GOT3 (cell line): ENCODE measurements at places on chromosomes 16 and 17.
A peak's percentile ranks its signal among the peaks of the same experiment; 100 is the strongest.

DNA sequence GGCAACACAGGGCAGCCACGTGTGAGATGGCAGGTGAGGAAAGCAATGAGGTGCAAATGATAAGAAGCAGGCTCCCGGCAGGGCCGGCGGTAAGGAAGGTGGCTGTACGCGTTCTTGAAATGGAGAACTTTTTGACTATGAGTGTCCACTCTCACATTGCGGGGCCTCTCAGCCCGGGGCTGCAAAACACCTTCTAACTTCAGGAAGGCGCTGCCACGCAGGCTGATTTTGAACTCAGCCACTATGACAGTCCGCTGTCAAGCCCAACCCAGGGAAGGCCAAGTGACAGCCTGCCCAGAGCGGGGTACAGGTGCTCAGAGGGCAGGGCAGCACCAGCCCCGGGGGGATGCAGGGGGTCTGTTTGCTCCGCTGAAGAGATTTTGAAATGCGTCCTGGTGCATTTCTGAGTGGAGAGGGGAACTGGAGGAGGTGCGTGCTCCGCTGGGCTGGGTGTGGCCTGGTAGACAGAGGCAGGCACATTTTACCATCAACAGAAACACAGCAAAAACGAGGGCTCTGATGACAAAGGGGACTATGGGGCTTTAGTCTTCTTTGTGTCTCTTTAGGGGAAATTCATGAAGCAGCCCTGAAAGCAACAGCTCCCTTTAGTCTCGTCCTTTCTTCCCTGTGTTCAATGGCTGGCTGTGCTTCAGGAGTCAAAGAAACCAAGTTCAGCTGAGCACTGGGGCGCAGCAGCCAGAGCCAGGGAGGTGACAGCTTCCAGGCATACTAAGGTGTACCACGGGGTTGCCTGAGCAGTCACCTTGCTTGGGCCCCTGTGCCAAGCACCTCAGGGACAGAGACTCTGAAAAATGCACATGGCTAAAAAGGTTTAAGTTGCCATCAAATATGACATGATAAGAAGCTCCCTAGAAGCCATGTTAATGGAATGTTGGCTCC, 14.6 kb upstream of the SREBF1 start:
- no peak for DNase-seq

DNA sequence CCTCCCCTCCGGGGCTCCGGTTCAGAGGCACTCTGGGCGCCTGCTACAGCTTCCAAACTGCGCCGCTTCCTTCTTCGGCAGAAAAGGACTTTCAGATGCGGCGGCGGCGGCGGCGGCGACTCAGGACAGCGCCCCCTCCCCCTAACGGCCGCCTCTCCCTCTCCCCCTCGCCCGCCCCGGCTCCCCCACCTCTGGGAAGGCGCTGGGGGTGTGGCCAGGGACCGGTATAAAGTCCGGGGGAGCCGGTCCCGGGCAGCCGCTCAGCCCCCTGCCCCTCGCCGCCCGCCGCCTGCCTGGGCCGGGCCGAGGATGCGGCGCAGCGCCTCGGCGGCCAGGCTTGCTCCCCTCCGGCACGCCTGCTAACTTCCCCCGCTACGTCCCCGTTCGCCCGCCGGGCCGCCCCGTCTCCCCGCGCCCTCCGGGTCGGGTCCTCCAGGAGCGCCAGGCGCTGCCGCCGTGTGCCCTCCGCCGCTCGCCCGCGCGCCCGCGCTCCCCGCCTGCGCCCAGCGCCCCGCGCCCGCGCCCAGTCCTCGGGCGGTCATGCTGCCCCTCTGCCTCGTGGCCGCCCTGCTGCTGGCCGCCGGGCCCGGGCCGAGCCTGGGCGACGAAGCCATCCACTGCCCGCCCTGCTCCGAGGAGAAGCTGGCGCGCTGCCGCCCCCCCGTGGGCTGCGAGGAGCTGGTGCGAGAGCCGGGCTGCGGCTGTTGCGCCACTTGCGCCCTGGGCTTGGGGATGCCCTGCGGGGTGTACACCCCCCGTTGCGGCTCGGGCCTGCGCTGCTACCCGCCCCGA, at the start of gene IGFBP4:
Gene IGFBP4 (plus strand): TSS at position 255 of the 792 bp plus-strand sequence. CDS start 286 bp downstream, at position 541.
- peak; percentile 51 for DNase-seq

DNA sequence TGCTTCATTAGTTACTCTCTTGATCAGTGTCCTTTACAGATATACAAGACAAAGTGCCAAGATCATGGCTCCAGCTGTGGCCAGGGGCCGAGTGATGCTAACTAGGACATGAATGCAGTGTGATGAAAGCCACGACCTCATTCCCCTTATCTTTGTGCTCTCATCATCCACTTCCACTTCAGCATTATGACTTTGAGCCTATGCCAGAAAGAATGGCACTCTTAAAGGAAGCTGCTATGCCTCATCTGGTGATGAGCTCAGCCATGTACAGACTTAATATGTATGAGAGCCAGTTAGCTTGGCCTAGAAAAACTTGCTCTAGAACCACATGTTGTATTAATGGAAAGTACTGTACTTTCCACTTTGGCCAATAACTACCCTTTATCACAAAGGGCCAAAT, 179.1 kb downstream of the TOX3 start:
- no peak for DNase-seq

DNA sequence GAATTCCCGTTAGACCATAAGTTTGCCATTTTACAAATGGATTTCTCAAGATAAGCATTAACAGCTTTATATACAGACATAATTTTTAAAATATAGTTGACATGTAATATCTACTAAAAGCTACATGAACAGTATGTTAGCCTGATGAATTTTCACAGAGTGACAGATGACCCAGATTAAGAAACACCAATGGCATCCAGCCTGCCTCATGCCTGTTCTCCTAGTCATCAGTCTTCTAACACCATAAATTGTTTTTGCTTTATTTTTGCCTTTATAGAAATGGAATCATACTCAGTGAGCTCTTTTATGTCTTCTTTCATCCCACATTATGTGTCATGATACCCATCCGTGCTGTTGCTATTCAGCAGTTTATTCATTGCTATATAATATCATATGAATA, 80.0 kb downstream of the ATF7IP2 start:
- no peak for DNase-seq

DNA sequence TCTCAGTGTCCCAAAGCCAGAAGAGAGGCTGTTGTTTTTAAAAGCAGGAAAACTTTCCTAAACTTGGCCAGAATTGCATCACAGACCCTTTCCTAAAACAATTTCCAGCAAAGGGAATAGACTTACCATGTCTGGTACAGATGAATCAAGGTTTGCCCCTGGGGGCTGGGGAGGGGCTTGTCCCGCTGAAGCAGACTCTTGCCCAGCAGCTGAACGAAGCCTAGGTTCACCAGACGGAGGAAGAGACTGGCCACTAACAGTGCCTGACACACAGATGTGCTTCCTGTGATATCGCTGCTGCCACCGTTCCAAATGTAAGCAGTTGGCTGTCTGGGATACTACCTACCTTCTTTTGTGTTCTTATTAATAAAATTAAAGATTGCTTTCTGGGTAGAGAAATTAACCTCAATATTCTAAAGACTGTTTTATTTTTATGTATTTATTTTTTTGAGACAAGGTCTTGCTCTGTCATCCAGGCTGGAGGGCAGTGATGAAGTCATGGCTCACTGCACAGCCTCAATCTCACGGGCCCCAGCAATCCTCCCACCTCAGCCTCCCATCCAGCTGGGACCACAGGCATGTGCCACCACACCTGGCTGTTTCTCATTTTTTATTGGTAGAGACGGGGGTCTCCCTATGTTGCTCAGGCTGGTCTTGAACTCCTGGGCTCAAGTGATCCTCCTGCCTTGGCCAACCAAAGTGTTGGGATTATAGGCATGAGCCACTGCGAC, 13.5 kb downstream of the PRCD start:
- no peak for DNase-seq

DNA sequence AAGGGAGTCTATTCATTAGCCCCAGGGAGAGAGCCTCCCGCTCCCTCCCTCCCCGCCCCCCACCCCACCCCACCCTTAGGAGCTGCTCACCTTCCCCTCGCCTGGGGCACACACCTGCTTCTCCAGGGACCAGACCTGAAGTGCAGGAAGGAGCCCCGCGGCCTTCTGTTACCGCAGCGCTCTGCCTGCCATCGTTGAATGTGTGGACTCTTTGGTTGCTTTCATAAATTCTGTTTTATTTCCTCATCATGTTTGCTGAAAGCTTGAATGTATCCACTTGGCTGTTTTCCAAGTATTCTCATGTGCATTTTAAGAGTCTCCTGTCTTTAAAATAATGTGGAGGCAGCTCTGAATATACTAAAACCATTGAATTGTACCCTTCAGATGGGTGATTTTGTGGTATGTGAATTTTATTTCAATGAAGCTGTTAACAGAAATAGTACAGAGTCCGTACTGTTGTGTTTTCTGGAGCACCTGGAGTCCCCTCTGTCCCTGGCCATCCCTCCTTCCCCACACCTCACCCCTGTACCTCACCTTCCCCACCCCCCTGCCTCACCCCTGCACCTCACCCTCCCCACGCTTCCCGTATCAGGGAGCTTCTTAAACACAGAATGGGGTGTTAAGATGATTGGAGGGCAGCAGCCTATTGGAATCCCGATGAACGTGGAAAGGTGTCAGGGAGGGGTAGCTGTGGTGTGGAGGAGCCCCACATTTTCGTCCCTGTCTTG, 25.5 kb downstream of the RAB11FIP3 start:
- no peak for DNase-seq

- no peak for DNase-seq
Measured at GRCh38 chr17:37182786-37183465, 192.9 kb upstream of the C17orf78 start.

DNA sequence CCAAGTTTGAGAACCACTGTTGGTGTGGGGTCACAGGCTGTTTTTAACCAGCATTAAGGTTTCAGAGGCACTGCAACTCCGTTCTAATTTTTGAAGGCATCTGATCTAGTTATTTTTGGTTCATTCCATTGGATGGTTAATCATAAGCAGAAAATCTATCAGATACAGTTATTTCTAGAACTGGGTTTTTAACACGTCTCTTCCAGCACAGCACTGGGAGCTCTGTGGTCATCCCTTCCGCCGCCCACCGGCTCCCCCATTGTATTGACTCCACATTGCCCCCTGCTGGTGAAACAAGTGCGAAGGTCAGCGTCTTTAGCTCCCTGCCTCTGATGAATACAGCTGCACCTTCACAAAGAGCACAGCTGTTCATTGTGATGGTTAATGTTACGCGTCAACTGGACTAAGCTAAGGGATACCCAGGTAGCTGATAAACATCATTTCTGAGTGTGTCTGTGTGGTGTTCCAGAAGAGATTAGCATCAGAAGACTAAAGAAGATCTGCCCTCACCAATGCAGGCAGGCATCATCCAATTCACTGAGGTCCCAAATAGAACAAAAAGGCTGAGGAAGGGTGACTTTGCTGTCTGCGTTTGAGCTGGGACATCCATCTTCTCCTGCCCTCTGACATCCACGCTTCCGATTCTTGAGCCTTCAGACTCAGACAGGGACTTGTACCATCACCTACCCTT, 8.5 kb downstream of the CCL18 start:
- no peak for DNase-seq

DNA sequence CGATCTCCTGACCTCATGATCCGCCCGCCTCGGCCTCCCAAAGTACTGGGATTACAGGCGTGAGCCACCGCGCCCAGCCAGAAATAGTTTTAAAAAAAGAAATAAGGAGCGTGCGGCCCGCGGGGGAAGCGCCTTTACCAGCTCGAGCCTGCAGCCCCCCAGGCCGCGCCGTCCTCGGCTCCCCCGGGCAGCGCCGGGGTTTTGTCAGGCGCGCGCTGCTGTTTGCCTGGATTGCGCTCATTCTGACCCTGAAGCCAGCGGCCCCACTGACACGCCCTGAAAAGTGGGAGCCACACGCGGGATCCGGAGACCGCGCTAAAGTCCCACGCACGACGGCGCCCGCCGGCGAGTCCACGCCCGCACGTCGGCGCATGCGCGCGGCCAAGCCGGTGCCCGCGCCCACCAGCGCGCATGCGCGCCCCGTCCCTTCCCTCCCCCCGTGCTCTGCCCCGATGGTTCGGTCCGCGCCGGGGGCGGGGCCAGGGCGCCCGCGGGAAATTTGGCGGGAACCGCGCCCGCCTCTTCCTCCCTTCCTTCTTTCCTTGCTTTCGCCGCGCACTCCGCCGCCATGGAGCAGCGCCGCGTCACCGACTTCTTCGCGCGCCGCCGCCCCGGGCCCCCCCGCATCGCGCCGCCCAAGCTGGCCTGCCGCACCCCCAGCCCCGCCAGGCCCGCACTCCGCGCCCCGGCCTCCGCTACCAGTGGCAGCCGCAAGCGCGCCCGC, at the start of gene CDT1:
Gene CDT1 (plus strand): TSS at position 526 of the 724 bp plus-strand sequence. CDS start 43 bp downstream, at position 569.
- peak; percentile 50 for DNase-seq

DNA sequence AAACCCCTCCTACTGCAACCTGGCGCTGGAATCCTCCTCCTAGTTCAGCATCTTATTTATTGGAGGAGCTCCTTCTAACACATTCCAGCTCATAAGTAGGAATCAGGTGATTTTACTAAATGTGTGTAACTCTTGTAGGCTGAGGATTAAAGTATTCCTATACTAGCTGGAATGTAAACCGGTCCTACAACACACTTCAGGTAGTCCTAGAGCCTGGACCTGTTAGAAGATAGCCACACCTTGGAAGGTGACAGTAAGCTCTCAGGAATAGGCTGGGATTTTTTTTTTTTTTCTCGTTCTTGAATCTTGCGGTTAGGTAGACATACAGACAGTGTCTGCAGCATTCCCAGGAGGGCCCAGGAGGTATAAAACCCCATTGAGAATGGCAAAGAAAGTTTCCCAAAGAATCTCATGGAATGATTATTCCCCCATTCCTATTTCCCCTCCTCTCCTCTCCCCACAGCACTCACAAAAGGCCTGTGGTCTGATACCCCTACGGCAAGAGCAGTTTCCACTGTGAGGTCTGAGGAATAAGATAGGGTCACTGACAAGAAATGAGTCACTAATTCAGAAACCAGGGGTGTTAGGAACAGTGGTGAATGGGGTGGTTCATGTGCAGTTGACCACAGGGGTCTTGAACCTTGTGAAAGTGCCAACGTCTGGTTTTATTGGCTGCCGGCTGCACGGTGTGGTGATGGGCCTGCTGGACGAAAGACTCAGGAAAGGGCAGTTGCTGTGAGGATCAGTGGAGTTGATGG, 267.1 kb downstream of the UTP18 start:
- DNase-seq, result no peak

DNA sequence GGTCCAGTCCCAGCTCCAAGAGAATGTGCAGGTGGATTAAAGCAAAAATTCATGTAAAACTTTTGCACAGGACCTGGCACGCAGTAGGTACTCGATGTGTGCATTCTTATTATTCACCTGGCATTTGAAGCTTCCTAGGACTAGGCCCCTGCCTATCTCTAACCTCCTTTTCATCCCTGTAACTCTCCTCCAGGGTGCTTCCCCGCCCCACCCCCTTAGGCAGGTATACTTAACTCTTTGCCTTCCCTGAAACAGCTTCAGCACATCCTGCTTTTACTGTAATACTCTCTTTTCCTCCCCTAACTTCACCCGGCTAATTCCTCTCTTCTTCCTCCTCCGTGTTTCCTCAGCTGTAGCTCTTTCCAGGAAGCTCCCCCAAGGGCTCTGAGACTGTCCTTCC, 54.8 kb downstream of the CDK5R1 start:
- DNase-seq, result no peak
